ENCODE measurements at places on chromosomes 12 and 14.

GRCh38 chr12:108802101-108802961, 55.1 kb downstream of the SSH1 start:
- ATAC-seq: peak; percentile 91

- no peak for ATAC-seq
Observed at GRCh38 chr14:104440297-104440956, 139.1 kb upstream of the C14orf180 start.

- ATAC-seq: no peak
Observed at GRCh38 chr14:36315159-36315853, 5.1 kb downstream of the MBIP start.

- no peak for ATAC-seq
Observed at GRCh38 chr12:32390572-32391219, 8.7 kb upstream of the FGD4 start.

DNA sequence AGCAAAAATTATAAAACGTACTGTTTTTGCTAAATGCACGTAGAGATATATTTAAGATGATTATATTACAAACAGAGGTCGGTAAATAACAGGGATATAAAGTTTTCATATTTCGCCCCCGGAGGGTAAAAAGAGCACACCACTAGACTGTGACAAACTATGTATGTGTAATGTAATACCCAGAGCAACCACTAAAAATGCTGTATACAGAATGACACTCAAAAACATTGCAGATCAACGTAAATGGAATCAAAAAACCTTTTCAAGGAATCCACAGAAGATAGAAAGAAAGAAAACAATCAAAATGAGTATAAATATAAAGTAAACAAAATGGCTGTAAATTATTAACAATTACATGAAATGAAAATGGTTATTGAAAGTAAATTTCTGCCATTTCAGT, 37.6 kb upstream of the PRB4 start:
- no peak for ATAC-seq

GRCh38 chr12:6914246-6914946, at the start of gene ENO2:
TSS of gene ENO2 (plus strand) at chr12:6914580. CDS start at chr12:6915833, 1,253 bp downstream.
- peak; percentile 85 for ATAC-seq

GRCh38 chr12:95017482-95017881, 14.0 kb upstream of the NDUFA12 start:
- no peak for ATAC-seq

- ATAC-seq: no peak
Observed at GRCh38 chr14:38187528-38187927, 20.2 kb upstream of the SSTR1 start.

GRCh38 chr12:77996670-77997069, 166.0 kb downstream of the NAV3 start:
- ATAC-seq: no peak

- no peak for ATAC-seq
Observed at GRCh38 chr12:49973361-49973830, 649 bp downstream of the AQP6 start.

- ATAC-seq: no peak
Observed at GRCh38 chr12:11749943-11750690, 100.6 kb downstream of the ETV6 start.

DNA sequence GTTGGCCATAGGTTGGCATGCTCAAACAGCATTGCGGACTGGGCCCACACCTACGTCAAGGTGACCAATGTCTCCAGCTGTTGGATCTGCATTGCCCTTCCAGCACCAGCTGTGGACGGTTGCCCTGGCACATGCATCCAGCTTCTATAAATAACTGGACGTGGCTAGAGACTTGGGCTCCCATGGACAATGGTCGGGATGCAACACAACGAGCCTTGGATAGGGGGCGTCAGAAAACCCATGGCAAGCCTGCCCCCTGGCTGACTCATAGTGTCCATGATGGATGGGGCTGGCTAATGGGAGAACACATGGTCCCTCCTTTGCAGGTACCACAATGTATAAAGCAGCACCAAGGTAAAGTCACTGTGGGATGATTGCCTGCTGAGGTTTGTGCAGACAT, 331.6 kb upstream of the FAR2 start:
- ATAC-seq: no peak

GRCh38 chr14:21068521-21069387, 1.4 kb upstream of the ARHGEF40 start:
- no peak for ATAC-seq

GRCh38 chr14:95659293-95659989, 26.8 kb upstream of the TCL1B start:
- peak; percentile 16 for ATAC-seq

DNA sequence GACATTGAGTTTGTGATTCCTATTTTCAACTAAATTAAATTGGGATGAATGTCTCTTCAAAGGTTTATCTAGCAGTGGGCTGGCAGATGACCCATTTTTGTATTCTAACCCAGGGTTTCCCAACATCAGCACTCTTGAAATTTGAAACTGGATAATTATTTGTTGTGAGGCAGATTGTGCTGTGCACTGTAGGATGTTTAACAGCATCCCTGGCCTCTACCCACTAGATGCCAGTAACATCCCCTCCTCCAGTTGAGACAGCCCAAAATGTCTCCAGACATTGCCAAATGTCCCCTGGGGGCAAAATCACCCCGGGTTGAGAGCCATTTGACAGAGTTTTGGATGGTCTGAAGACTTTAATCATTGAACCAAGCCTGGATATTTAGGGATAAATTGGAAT, 11.1 kb downstream of the DAAM1 start:
- ATAC-seq: no peak

DNA sequence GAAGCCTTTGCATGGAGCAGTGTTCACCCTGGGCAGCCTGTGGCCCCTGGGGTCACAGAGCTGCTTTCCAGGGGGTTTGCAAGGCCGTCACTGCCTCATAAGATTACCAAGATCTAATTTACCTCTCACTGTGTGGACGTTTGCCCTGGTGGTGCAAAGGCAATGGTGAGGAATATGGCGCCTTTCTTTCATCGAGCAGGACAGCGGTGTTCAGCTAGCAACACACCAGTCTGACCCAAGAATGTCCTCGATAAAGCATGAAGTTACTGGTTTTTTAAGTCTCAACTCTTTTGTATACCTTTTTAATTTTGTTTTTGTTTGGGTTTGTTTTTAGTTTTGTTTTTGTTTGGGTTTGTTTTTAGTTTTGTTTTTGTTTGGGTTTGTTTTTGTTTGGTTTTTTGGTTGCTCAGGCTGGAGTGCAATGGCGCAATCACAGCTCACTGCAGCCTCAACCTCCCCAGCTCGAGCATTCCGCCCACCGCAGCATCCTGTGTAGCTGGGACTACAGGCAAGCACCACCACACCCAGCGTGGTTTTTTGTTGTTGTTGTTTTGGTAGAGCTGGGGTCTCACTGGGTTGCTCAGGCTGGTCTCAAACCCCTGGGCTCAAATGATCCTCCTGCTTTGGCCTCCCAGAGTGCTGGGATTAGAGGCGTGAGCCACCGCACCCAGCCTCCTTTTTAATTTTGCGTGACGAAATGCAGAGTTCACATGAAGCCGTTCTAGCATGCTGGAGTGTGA, 57.9 kb downstream of the PPP2R5C start:
- ATAC-seq: no peak

GRCh38 chr14:92670643-92671366, 77.6 kb downstream of the LGMN start:
- ATAC-seq: no peak

DNA sequence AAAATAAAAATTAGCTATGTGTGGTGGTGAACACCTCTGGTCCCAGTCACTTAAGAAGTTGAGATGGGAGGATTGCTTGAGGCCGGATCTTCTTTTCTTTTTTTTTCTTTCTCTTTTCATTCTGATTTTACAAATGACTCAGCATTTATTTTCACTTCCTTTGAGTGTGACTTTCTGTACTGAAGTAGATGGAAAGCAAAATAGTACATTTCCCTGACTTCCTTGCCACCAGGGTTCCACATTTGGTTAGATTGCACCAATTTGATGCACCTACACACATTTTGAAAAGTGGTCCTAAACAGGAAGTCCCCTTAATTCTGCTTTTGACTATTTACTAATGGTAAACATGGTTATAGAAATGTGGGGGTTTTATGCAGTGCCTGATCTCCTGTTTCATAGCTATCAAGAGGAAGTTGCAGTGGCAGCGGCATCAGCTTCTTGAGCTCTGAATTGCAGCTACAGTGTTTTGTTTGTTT, 13.0 kb upstream of the LEMD3 start:
- ATAC-seq: no peak

DNA sequence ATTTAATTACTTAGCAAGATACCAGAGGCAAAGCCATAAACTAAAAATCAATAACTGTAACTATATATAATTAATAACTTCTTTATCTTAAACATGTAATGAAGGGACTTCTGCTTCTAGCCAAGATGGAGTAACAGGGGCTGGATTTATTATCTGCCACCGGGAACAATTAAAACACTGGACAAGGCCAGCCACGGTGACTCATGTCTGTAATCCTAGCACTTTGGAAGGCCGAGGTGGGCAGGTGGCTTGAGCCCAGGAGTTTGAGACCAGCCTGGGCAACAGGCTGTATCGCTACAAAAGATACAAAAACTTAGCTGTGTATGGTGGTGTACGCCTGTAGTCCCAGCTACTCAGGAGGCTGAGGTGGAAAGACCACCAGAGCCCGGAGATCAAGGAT, 113.6 kb downstream of the TAOK3 start:
- no peak for ATAC-seq

GRCh38 chr12:94092516-94093241, 55.7 kb upstream of the PLXNC1 start:
- ATAC-seq: no peak

DNA sequence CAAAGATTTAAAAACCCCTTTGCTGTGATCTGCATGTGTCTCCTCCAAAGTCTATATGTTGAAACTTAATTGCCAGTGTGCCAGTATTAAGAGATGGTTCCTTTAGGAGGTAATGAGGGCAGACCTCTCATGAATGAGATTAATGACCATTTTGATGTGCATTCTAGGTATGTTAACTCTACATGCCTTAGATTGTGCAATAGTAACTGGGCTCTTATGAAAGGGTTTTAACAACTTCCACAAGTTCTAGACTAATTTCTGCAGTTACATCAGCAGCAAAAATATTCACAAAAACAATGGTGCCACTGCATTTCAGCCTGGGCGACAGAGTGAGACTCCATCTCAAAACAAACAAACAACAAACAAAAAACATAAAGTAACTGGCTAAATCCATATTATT, 3.8 kb upstream of the TAS2R10 start:
- no peak for ATAC-seq

- ATAC-seq: peak; percentile 39
Observed at GRCh38 chr12:71846322-71846940, 6.9 kb downstream of the TBC1D15 start.

DNA sequence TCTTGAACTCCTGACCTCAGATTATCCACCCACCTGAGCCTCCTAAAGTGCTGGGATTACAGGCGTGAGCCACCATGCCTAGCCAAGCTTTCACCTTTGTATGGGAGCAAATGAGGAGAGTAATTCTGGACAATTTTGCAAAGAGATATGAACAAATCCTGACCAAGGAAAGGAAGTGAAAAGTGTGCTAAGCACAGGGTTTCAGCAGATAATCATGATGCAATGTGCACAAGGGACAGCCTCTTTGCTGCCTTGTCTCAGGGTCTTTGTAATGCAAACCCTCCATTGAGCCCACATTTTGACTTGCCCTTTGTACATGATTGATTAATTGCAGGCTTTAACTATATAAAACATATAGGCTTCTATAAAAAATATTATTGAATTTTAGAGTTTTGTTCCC, 9.2 kb upstream of the PYGL start:
- no peak for ATAC-seq

DNA sequence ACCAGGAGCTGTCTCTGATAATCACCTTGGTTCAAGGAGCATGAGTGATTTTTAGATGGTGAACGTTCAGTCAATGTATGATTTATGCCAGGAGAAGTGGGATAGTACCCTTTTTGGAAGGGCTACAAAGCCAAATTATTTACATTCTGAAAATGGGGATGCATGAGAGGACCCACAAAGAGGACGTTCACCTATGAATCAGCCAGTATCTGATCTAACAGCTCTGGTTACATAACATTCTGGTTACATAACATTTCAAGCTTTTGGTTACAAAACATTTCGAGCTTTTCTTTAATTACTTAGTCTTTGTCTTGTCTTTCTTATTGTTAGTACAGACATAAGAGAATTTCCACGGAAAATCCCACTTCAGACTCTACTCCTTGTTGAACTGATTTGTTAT, 68.8 kb downstream of the SLCO1A2 start:
- no peak for ATAC-seq

DNA sequence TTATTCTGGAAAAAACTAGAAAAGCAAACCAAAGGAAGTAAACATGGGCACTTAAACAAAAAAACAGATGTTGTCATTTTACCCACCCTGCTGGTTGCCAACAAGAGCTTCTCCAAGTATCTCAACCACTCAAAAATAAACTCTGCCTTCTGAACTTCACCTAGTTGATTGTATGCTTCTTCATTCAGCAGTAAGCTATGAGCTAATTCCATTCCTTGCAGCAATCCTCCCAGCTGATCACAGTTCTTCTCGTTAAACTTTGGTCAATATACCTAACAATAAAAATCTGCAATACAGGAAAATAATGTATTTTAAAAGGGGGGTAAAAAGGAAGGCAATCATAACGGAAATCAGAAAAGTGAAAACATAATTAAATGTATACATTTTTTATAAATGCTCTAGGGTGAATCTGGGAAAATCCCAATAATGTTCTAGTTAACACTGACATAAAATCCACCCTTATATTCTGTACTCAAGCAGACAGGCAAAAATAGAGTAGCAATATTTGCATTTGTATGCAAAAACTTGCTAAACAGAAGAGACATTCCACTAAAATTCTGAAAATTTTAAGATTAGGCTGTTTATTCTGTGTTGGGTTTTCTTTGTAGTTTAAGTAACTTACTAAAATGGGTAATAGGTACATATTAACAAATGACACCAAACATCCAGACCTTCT, 17.4 kb downstream of the HEATR5A start:
- ATAC-seq: no peak

GRCh38 chr14:92247341-92247740, 75.6 kb upstream of the SLC24A4 start:
- no peak for ATAC-seq

- ATAC-seq: no peak
Observed at GRCh38 chr12:49288922-49289555, 5.9 kb upstream of the PRPH start.

GRCh38 chr12:93266-94005, 26.9 kb downstream of the IQSEC3 start:
- no peak for ATAC-seq

DNA sequence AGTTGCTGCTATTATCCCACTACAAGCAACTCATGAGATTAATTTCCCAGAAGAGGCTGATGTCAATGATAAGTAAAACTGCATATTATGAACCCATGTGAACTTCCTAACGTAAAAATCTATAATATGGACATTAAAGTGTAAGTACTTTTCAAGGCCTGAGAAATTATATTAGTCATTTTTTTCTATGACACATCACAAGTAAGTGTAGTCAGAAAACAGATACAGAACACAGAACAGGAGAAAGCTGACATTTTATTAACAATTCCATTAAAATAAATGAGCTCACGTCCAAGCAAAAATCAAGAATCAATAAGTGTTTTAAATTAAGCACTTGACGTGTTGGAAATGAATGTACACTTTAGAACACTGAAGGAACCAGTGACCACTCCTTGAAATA, 155.0 kb downstream of the MDGA2 start:
- ATAC-seq: no peak

Data from motor neuron (in vitro differentiated cells).